Stimulated activated CD4-positive, alpha-beta T cell treated with anti-CD3 and anti-CD28 coated beads, Interleukin-1b, Interleukin-23, amount 100 ng/mL, for 4 hours (primary cell): ENCODE measurements at places on chromosomes 4 and X.

- DNase-seq: no peak
These were observed 43.5 kb downstream of the MID1 start for GRCh38 chrX:10576777-10577447.

GRCh38 chr4:86594559-86595425 lies 677 bp downstream of the PTPN13 start:
- DNase-seq: peak; percentile 4

DNA sequence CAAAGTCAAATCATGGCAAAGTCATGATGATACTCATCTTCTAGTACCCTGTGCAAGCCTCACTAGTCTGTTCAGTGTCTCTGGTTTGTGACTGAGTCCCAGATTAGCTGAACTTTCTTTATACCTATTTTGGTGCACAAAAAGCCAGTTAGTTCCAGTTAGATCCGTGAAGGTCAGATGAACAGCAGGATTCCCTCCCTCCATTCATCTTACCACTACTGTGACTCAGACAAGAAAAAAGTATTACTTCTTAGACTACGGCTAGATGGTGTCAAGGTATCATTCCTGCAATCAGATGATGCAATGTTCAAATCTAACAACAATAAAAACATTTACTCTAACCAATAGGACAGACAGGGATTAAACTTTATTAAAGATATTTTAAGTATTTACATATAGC lies 30.4 kb downstream of the ARHGEF6 start:
- DNase-seq: no peak

DNA sequence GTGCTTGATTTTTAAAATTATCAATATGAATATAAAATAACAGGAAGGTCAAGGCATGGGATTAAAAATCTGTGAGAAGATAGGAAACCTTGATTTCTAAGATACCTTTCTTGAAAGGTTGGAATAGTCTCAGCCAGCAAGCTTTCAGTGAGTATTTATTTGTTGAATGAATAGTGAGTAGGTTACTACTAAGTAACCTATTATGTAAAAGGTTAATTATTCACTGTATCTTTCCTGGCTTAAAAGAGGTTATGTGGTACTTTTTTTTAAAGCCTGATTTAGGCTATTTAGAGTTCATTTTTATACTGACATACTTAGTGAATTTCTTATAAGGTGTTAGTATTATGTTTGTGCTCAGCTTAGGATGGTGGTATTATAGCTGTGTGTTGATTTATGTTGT lies 123.5 kb downstream of the PTPN13 start:
- DNase-seq: no peak

GRCh38 chrX:129606918-129607317 lies 47.8 kb downstream of the APLN start:
- peak; percentile 59 for DNase-seq

- no peak for DNase-seq
These were observed 153.8 kb upstream of the RAPGEF2 start for GRCh38 chr4:158949099-158949498.

DNA sequence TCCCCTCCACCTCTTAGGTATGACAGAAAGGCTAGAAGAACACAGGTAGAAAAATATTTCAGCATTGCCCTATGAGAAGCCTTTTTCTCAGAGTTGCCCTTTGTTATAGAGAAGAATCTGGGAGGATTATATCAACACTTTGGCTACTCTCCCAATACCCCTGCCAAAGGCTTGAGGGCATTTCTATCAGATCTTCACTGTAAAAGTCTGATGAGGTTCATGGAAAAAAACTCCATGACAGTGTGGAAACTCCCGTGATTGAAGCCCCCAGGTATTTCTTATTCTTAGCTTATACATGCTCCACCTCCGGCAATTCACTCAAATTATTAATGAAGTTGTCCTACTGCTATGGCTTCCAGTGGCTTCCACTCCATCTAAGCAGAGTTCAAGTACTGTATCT lies 753.6 kb downstream of the CENPC start:
- no peak for DNase-seq

DNA sequence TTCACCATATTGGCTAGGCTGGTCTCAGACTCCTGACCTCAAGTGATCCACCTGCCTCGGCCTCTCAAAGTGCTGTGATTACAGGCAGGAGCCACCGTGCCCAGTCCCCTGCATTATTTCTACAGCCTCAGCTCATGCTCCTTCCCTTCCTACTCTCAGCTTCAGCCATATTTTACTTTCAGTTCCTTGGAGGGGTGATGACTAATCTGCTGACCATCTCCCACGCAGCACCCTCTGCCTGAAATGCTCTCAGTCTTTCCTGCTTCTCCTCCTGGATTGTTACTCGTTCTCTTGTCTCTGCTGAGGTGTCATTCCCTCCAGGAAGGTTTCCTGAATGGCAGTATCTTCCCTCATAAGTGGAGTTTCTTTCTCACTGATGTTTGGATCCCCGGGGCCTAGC lies 63.3 kb downstream of the MOSPD2 start:
- no peak for DNase-seq

GRCh38 chr4:76758290-76758882 lies 139.6 kb downstream of the SOWAHB start:
- no peak for DNase-seq

DNA sequence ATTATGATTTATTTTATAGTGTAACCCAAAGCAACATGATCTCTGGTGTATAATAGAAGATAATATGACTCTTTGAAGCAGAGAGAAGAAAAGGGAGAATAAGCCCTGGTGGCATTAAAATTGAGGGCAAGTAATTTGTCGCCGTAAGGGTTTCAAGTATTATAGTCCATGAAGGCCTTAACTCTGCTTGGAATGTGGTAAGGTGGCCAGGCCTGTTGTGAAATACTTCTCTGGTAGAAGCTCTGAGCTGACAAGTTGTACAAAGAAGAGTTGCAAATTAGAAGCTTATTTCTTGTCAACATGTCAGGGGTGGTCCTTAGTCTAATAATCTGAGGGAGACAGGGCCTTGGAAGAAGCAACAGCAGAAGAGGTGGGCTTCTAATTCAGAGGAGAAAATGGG lies 151.7 kb upstream of the HHIP start:
- DNase-seq: no peak

- no peak for DNase-seq
These were observed 18.7 kb upstream of the RBMX start for GRCh38 chrX:136899221-136899620.

GRCh38 chrX:148133105-148133725 lies 152.1 kb downstream of the FMR1NB start:
- DNase-seq: no peak
